Germinal center (tissue), 1 donor: ENCODE measurements at places on chromosomes 7 and 10.
A peak's percentile ranks its signal among the peaks of the same experiment; 100 is the strongest.

- no peak for DNase-seq
Measured at GRCh38 chr10:132815168-132815857, 29.4 kb upstream of the NKX6-2 start.

DNA sequence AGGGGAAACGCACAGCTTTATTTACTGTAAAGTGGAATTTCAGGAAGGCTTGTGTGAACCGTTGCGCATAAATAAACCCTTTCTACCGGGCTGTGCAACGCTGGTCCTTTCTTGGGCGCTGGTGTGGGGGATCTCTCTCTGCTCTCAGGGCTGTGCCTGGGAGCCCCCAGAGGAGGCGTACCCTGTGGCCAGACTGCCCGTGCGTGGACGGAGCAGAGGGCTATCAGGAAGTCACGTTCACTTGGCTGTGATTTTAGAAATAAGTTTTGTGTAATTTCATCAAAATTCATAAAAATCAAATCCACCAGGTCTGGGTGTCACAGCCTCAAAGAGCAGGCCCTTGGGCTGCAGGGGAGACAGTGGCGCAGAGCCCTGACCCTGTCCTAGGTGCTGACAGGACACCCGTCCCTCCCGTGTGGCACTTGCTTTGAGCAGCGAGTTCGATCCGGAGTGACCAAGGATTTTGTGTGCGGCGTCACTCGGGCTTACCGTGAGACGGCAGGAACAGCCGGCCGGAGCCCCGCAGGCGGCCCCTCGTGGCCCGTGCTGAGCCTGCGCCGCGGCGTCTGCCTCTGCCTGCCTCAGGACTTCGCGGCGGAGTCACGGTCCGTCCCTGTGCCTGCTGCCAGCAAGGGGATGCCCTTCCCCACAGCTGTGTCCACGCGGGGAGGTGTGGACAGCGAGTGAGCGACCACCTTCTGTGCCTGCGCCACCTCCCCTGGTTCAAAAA lies 20.2 kb downstream of the GET4 start:
- no peak for DNase-seq

DNA sequence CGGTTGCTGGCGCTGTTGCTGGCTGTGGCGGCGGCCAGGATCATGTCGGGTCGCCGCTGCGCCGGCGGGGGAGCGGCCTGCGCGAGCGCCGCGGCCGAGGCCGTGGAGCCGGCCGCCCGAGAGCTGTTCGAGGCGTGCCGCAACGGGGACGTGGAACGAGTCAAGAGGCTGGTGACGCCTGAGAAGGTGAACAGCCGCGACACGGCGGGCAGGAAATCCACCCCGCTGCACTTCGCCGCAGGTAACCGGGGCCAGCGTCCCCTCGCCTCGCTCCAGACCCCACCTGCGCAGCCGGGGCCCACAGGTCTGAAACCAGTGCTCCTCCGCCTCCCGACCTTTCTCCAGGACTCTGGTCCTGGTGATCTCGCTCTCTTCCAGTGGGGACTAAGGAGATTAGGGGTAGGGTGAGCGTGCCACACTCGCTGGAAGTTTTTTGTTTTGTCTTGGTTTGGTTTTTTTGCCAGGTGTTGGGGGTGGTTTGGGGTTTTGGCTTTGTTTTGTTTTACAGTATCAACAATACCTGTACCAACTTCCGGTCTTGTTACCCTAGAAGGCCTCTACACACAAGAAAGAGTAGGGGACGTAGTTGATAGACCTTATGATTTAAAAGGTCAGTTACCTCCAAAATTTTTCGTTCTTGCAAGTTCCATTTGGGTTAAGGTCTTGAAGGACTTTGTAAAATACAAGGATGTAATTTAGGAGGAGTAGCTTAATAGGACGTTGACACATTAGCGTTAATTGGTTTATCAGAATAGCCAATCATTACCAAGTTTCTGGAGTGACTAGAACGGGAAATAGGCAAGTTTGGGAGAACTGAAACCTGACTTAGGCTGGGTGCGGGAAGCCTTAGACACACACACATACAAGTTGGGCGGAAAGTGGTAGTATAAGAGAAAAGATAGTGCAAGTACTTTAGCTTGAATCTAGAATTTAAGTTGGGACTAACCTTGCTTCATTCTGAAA lies 704 bp downstream of the TNKS2 start:
- peak; percentile 66 for DNase-seq

- no peak for DNase-seq
Measured at GRCh38 chr10:113316506-113316905, 236.3 kb upstream of the HABP2 start.

DNA sequence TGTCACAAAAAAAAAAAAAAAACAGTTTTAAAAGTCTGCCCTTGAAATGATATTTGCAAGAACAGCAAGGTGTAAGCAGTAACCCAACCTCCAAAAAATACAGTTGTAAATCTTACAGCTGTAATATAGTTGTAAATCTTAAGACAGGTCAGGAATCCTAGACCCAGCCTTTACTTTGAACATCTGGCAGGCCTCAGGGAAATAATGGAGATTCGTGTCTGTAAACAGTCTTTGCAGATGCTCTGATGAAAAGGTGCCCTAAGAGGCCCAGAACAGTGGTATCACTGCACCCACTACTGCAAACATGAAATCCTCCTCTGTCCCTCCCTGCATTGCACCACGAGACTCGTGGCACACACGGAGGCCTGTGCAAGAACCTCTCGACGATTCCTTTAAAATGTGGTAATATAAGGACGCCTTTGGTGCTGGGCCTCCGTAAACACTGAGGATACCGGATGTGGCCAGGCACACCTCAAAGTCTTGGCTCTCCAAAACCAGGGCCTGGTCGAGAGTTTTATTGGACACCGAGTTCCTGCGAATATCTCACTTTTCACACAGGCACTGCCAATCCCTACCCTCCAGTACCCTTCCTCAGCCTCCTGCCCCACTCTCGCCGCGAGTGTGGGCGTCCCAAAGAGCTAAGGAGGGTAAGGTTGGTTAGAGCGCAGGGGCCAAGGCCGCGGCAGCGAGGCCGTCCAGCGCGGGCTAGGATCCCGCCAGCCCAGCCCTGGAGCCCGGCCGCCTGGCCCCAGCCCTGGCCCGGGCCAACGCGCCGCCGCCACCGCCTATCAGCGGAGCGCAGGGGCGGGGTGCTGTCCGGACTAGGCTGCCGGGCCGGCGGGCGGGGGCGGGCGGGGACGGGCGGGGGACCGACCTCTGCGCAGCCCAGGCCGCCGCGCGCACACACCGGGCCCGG lies at the start of gene REEP3:
Gene REEP3 (plus strand): TSS at position 902 of the 916 bp plus-strand sequence. CDS start 145 bp downstream, outside the sequence.
- no peak for DNase-seq

- no peak for DNase-seq
Measured at GRCh38 chr10:121566755-121567154, 31.5 kb downstream of the FGFR2 start.

- DNase-seq = no peak
Measured at GRCh38 chr7:10237306-10237705, 736.4 kb upstream of the PHF14 start.

DNA sequence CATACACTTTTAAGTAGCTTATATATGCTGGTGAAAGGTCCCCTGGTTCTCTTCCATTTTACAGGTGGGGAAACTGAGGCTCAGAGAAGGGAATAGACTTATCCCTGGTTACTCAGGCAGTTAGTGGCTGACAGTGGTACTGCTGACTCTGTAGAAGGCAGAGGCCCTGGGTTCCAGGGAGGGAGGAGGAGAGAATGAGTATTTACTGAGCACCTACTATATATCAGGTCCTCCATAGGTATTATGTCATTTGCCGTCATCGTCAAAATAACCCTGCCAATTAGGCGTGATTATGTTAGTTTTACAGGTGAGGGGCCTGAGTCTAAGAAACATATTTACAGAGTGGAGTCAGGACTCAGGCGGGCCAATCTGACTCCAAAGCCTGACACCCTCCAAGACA lies 13.3 kb upstream of the PALD1 start:
- no peak for DNase-seq

GRCh38 chr7:129952086-129952652 lies 591 bp downstream of the UBE2H start:
- peak; percentile 60 for DNase-seq

GRCh38 chr7:40301486-40302068 lies 166.8 kb downstream of the SUGCT start:
- DNase-seq = no peak

GRCh38 chr7:93442478-93443224 lies 131.9 kb downstream of the CALCR start:
- peak; percentile 36 for DNase-seq

GRCh38 chr10:34731885-34732701 lies 83.0 kb downstream of the PARD3 start:
- no peak for DNase-seq

DNA sequence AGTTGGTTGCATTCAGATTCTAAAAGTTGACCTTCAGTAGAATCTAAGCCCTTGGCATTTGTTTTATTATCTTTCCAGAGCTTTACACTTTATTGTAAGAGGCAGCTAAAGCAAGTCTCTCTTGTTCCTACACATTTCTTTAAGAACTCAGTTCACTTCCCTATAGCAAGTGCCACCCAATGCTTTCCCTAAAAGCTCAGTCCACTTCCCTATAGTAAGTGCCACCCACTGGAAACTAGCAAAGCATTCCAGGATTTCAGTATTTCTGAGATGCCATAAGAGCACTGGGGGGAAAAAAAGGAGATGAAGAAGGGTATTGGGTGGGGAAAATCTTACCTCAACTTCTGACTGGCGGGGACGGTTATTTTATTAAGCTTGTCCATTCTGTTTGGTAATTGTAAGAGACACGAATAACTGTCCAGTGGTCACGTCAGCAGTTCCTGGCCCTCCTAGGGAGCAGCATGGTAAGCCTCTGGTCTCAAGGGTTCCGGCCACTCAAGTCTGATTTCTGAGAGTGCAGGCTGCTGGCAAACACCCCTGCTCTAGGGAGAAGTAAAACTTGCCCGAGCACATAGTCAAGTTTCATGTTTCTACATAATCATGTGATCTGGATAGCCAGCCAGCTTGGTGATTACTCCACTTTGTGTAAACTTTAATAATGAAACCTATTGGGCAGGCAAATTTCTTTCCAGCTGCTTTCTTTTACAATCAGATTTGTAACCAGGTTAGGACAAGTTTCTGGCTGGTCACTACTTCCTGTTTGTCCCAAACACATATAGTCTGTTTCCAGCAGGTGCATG lies at the start of gene BLNK:
Gene BLNK (minus strand): TSS at position 554 of the 800 bp plus-strand sequence. CDS start 171 bp downstream, at position 383.
- DNase-seq = peak; percentile 72

GRCh38 chr7:379456-380138 lies 89.6 kb downstream of the FOXL3 start:
- no peak for DNase-seq

DNA sequence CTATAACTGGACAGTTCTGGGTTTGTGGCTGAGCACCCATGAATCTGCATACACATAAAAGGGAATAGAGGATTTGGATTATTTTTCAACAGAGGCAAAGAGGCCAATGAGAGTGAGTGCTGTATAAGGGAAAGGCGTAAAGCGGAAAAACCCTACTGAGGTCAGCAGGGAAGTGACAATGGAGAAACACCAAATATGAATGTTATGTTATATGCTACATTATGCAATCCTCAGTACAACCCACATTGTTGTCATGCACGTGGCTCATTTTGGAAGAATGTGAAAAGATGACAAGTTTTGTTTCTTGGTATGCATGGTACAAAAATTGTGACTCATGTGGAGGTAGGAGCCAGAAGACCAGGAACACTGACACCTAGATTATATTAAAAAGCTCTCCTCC lies 113.6 kb upstream of the AMPH start:
- DNase-seq = no peak

GRCh38 chr10:7609556-7609955 lies 57.2 kb downstream of the ITIH5 start:
- no peak for DNase-seq

- no peak for DNase-seq
Measured at GRCh38 chr7:36011588-36011965, 141.5 kb upstream of the EEPD1 start.

- no peak for DNase-seq
Measured at GRCh38 chr10:60282771-60283353, 106.8 kb downstream of the ANK3 start.

DNA sequence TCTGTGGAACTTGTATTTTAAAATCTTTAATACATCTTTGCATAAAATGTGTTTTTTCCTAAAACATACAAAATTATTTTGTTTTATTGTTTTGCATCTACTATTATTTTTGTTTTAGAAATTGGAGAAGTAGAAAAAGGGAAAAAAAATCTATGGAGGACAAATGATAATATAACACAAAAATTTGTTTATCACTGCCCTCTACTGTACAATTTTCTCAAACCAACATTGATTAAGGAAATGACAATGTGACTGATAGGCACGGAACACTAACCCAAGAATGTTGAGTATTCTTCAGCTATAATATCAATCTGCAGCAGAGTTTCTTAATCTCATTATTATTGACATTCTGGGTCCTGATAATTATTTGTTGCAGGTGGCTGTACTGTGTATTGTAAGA lies 9.5 kb upstream of the ING3 start:
- DNase-seq = no peak

- no peak for DNase-seq
Measured at GRCh38 chr7:118264836-118265235, 40.3 kb downstream of the ANKRD7 start.

- DNase-seq = no peak
Measured at GRCh38 chr10:110725801-110726630, 81.9 kb downstream of the RBM20 start.

- no peak for DNase-seq
Measured at GRCh38 chr7:31734456-31734855, 47.4 kb downstream of the PPP1R17 start.

- DNase-seq = no peak
Measured at GRCh38 chr7:28280516-28280915, 99.9 kb upstream of the JAZF1 start.

DNA sequence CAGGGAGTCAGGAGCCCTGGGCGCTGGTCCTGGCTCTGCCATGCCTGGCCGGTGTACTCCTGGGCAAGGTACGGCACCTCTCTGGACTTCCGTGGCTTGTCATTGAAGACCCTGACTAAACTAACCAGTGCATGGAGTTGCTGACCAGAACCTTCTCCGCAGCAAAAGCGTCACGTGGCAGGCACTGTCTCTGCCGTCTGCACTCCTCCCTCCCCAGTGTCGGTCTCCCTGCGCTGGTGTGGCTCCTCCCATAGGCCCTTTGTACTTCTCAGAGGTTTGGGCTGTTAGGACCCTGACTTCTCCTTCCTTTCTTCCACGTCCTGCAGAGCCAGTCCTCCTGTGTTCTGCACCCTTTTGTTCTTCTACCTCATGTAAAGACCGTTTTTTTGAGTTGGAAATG lies 100.6 kb upstream of the CREB5 start:
- DNase-seq = no peak

DNA sequence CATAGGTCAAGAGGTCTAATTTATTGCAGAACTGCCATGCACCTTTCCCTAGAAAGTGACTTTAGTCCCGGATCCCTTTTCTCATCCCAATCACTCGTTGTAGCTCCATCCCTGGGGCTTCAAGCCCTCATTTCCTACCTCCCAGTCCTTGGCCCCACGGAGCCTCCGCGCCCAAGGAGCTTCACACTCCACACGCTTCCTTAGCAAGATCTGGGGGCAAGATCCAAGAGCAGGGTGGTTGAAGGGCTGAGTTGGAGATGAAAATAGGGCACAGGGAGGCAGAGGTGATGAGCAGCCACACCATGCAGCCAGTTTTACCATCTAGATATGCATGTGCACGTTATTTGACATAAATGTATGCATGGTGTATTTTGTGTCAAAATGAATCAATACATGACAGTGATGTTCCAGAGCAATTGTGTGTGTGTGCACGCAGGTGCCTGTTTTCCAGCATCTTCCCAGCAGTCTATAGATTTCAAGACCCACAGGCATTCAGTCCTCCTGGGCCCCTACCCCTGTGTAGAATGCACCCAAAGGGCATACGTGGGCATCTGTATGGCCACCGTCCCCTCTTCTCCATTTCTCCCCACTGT lies 6.0 kb upstream of the TRPV6 start:
- DNase-seq = no peak
